ENCODE measurements at places on chromosomes 4 and X.

GRCh38 chr4:169293343-169294176, 22.8 kb upstream of the SH3RF1 start:
- DNase-seq, result no peak

DNA sequence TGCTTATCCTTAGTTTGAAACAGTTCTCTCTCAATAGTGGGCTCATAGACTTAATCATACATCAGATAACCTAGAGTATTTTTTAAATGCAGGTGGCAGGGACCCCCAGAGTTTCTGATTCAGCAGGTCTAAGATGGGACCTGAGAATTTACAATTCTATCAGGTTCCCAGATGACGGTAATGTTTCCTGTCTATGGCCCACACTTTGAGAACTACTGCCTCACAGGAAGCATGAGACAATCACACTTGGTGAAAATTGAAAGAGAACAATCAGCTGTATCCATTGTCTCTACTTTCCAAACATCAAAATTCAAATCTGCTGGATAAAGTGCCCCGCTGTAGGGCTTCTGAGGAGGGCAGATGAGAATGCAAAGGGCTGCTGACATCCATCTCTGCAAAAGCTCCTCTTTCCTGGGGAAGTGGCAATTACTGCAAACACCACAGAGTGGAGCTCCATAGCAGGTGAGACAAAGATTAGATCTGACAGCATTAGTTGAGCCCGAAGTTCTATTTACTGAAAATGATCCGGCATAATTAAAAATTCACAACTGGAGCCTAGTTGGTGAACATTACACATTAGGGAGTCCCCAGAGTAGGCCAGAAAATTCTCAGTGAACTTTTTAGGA, 187.8 kb upstream of the MBNL3 start:
- DNase-seq, result peak; percentile 45

- DNase-seq, result peak; percentile 27
Observed at GRCh38 chr4:48944756-48945241, 38.2 kb upstream of the OCIAD2 start.

GRCh38 chr4:140819610-140820009, 63.4 kb upstream of the TBC1D9 start:
- no peak for DNase-seq

DNA sequence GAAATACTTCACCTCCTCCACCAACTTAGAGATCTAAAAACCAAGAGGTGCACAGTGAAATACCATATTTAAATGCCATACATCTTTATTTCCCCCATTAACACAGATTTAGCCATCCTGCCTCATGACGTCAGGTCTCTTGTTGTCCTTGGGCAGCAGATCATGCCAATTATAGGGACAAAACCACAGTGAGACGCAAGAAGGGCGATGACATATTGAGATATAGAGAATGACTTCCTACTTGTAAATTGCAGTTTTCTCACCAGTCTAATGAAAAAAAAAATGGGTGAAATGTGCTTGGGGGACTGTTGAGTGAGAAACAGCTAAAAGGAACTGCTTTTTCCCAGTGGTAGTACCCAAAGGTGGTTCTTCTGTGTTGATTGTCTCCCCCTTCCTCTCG, 24.3 kb downstream of the RS1 start:
- no peak for DNase-seq

GRCh38 chrX:122835886-122836285, 348.2 kb upstream of the GRIA3 start:
- DNase-seq, result no peak

- no peak for DNase-seq
Observed at GRCh38 chr4:185582651-185583400, 47.5 kb upstream of the PDLIM3 start.

- no peak for DNase-seq
Observed at GRCh38 chr4:19254486-19254885, 997.2 kb upstream of the SLIT2 start.

Data from stimulated activated effector memory CD8-positive, alpha-beta T cell treated with anti-CD3 and anti-CD28 coated beads, Interleukin-12 subunit alpha, Interleukin-12 subunit beta, amount 100 ng/mL, for 72 hours (primary cell).